SK-MEL-5 (cell line): ENCODE measurements at places on chromosomes 16 and 17.

- peak; percentile 37 for DNase-seq
These were observed 7.8 kb downstream of the HNF1B start for GRCh38 chr17:37737081-37737480.

DNA sequence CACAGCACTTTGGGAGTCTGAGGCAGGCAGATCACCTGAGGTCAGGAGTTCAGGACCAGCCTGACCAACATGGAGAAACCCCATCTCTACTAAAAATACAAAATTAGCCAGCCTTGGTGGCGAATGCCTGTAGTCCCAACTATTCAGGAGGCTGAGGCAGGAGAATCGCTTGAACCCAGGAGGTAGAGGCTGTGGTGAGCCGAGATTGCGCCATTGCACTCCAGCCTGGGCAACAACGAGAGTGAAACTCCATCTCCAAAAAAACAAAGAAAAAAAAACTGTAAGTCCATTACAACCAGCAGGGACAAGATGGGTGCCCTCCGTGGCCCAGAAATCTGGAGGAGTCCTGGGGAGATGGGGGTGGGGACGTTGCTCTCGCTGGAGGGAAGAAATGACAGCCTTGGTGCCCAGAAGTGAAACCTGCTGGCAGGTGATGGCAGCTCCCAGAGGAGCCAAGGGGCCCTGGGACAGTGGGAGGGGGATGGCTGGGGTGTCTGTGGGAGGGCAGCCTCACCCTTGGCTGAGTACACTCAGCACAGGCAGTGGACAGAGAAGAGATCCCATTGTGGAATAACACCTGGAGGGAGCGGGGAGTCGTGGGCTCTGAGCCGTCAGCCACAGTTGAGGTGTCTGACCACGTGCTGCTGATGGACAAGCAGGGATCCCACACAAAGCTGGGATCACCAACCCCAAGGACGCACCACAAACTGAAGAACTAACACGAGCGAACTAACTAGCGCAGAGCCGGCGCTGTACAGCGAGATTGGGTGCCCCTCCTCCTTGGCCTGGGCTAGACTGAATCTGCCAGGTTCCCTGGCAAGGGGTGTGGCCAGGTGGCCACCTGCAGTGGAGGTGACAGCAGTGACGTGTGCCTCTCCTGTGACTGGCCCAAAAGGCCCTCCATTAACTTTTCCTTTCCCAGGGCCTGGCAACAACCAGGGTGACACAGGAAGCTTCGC is 46.9 kb upstream of the BAHCC1 start:
- DNase-seq = no peak

DNA sequence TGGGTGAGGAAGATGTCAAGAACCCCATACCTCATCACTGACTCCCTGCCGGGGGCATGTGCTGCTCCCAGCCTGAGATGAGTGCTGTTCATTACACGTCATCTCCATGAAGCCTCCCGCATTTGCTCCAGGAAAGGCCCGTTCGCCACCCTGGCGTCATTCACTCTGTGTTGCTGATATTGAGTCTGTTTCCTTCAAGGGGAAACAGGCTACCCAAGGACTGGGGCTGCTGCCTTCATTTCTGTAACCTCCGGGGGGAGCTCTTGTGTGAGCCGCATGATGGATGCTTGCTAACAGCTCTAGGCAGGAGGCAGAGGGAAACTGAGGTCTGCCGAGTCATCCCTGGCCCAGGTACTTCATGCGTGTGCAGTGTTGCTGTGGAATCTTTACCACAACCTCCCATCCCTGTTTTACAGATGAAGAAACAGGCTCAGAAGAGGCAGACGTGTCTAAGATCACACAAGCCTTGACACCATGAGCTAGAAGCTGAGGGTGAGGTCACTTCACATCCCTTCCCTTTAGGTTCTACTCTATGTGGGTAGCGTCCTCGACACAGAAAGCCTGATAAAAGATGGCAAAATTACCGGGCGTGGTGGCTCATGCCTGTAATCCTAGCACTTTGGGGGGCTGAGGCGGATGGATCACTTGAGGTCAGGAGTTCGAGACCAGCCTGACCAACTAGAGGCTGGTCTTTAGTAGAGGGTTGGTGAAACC is 3.5 kb upstream of the ARMC5 start:
- peak; percentile 44 for DNase-seq

DNA sequence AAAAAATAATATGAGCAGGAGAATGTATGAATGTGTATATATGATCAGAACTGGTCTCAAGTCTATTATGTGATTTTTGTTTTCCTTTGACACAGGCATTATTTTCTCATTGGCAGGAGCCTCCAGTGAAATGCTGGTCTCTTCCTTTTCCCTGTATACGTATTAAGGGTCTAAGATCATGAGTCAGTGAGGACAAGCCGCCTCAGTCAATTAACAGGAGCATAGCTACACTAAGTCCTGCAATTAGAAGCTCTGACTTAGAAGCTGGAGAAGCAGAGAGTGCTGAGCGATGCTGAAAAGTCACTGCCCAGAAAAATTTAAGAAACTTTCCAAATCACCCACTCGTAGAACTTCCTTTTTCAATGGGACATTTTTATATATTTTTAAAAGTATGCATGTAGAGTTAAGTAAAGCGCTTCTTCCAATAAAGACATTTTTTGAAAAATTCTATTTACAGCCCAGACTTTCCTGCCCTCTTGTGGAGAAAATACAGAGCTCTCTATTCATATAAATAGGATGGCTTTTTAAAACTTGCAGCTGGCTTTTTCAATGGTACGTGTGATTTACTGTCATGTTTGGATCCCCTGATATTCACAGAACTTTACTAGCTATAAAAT is 70.2 kb upstream of the PSMD7 start:
- peak; percentile 26 for DNase-seq

DNA sequence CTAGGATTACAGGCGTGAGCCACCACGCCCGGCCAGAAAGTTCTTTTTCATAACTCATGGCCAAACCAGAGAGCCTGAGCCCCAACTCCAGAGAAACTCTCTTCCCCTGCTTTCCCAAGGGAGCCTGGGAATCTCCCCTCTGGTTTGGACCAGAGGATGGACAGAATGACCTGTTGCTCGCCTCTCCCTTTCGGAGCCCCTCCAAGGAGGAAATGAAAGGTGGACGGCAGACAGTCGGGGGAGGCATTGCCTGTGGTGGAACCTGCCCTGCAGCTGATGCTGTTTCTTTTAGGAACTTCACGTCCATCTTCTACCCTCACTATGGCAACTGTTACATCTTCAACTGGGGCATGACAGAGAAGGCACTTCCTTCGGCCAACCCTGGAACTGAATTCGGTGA is 65.5 kb downstream of the SCNN1B start:
- no peak for DNase-seq

DNA sequence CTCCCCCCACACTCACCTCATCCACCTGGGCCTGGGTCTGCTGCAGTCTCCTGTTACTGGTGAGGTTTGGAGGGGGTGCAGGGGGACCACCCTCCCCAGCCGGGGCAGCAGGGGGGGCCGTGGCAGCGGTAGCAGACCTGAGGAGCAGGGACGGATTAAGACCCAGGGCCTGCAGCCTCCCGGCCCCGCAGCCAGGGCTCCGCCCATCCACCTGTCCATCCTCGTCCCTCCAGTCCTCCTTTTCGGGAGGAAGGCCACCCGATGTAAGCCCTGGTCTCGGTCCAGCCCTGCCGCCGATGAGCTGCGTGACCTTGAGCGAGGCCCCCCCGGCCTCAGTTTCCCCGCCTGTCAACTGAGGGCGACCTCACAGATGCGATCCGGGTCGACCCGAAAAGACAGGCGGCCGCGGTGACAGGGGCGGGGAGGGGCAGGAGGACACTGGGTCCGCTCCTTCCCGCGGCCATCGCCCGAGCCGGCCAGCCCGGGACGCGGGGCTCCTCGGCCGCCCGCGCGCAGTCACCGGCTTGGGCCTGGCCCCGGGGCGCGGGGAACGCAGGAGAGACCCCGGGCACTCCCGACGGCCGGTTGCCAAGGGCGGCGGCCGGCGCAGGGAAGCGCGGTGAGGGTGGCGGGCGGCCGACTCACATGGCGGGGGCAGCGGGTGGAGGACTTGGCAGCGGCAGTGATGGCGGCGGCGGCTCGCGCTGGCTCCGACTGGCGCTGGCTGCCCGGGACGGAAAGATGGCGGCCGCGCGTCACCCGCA is at the start of gene VAMP2:
VAMP2 (minus strand) TSS at position 716 of the 764 bp plus-strand sequence; CDS start at position 647, 69 bp downstream.
- peak; percentile 62 for DNase-seq

GRCh38 chr17:69884846-69885245 is 190.2 kb upstream of the KCNJ16 start:
- no peak for DNase-seq

DNA sequence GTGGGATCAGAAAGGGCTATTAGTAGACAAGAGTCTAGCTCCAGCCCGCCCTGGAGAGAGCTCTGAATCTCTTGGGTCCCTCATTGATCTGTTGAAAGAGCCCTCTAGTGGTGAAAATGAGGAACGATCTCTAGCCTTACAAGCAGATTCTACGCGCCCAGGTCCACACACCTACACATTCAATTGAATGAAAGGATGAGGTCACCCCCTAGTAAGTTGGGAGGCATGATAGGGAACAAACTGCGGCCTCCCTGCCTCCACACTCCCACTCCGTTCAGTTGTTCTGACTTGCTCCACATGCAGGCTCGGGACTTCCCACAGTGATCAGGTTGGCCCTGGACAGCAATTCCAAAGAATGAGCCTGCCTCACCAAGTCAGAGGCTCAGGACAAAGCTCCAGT is 2.9 kb upstream of the CACNG3 start:
- DNase-seq = peak; percentile 62

DNA sequence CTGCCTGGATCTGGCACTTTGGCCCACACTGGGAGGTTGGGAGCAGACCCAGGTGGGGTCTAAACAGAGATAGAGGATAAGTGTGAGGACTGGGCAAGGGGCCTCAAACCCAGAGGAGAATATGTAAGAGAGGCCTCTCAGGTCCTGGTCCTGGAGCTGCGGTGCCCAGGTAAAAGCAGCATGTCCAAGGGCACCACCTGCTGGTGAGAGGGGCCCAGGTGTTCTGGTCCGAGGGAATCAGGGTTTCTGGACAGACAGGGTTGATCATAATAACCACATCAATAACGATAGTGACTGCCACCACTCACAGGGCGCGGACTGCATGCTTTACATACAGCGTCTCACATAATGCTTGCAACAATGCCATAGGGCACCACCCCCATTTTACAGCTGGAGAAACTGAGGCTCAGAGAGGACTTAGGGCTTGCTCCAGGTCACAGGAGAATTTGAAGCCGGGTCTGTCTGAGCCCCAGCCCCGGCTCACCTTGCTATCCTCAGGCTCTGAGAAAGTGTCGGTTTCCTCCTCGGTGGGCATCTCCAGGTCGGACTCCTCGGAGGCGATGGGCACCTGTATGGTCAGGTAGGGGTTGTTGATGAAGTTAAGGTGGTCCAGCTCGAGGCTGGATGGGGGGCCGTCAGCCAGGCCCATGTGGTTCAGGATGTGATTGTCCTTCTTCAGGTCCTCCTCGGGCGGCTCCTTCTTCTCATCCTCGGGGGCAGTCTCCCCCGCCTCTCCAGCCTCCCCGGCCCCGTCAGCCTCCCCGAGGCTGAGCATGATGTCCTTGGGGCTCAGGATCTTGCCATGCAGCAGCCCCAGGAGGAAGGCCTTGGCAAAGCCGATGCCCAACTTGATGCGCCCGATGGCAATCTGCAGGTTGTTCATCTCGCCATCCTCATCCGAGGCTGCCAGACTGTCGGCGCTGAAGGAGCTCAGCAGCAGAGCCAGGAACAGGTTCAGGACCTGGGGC is 19.1 kb upstream of the CD79B start:
- no peak for DNase-seq

DNA sequence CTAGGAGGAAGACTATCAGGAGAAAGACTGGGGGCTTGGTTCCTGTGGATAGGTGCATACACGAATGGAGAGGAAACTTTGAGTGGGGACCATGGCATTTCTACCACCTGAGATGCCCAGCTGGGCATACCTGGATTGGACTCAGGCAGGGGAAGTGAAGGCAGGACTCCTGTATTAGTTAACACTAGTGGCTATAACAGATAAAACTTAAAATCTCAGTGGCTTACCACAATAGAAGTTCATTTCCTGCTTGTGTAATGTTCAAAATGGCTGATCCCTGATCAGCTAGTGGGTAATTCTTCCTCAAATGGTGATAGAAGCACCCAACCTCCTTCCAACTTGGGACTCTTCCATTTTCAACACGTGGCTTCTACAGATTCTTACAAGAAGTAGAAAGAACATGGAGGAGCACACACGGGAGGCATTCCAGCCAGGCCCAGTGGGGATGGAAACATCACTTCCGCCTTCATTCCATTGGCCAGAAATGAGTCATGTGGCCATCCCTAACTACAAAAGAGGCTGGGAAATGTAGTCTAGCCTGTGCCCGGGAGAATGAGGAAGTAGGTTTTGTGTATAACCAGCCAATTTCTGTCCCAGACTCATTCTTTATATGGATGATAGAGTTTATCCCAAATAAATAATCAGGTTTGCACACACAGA is 112.1 kb downstream of the UTP18 start:
- peak; percentile 98 for DNase-seq

DNA sequence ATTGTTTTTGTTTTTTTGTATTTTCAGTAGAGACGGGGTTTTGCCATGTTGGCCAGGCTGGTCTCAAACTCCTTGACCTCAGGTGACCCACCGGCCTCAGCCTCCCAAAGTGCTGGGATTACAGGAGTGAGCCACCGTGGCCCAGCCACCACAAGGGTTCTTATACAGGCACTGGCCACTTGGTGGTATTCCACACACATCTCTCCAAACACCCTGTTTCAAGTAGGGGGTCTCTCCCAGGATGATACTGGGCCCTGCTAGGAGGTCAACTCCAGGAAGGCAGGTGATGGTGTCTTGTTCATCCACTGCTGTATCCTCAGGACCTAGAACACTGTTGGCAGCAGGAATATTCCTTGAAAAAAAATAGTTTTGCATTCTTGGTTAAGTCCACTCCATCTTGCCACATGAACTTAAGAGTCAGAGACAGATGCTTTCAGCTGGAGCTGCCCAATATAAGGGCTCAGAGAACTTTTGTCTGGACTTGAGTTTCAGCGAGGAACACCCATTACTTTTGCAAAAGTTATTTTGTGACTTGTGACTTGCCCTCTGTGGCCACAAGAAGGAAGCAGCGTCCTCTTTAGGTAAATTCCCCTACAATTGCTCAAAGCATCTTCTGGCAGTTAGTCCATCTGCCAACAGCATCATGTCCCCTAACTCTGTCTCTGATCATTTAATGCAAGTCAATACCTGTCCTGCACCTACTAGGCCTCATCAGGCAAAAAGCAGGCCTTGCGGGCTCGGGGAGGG is 7.4 kb upstream of the EEF2K start:
- no peak for DNase-seq

DNA sequence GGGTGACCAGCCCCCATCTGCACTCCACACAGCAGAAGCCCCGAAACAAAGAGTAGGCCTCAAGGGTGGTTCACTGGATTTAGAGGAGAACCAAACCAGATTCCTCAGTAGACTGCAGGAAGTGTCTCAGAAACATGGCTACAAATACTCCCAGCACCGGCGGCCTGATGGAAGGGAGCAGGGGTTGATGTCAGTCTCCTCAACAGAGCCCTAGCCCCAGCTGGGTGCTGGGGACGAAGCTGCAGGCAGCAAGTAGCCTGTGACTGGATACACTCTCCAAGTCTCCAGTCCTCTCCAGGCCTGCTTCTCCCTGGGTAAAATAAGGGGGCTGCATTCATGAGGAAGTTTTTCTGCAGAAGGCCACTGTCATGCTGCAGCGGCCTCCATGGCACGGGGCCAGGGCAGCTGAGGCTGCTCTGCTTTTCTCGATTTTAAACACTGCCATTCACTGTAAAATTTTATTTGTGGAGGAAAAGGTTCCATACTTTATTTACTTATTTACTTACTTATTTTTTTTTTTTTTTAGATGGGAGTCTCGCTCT is 36.7 kb upstream of the SREBF1 start:
- no peak for DNase-seq

- DNase-seq = peak; percentile 42
These were observed 31.9 kb downstream of the RNF213 start for GRCh38 chr17:80292521-80292971.
